ENCODE measurements at places on chromosomes 13 and 19.
A peak's percentile ranks its signal among the peaks of the same experiment; 100 is the strongest.

DNA sequence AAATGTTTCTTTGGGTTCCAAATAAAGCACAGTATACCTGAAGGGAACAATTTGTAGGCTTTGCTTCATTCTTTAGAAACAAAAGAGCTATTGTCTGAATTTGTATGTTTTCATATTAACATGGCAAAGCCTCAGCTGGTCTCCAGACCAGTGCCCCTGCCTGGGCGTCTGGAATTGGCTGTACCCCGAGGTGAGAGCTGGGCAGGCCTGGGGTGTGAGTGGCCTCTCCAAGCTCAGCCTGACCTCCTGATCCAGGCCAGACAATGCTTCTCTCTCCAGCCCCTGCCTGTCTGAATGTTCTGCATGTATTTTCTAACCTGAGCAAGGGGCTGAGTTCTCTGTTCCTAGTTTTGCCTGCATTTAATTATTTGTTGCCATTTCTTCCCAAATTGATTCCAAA is 66.3 kb upstream of the MCF2L start:
- DNase-seq, result no peak

DNA sequence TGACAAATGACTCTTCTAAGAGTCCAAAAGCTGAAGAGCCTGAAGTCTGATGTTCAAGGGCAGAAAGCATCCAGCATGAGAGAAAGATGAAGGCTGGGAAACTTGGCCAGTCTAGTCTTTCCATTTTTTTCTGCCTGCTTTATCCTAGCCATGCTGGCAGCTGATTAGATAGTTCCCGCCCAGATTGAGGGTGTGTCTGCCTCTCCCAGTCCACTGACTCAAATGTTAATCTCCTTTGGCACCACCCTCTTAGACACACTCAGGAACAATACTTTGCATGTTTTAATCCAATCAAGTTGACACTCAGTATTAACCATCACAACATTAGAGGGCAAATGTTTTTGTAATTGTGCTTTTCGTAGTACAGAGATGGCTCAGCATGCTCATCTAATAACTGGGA is 267.5 kb upstream of the KLHL1 start:
- no peak for DNase-seq

DNA sequence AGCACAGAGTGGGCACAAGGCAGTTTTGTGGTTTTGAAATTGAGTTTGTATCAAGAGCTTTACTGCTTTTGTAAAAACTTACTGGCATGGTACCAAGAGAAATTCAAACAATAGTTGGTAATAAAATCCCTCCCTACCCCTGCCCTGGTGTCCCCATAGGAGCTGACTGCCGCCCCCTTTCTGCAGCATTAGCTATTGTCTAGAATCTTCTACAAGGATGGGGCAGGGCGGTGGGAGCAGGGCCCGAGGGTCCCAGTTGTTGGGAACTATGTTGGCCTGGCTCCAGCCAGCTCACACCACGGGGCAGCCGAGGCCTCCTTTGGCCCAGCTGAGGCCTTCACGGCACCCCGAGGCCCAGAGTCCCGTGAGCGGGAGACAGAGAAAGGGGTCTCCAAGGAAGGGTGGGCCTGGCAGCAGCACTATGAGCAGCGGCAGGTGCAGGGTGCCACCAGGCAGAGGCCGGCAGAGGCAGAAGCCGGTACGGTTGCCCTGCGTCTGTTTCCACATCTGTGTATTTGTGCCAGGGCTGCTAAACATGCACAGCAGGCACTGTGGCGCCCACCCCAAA is 57.9 kb downstream of the KDM4B start:
- DNase-seq, result no peak

DNA sequence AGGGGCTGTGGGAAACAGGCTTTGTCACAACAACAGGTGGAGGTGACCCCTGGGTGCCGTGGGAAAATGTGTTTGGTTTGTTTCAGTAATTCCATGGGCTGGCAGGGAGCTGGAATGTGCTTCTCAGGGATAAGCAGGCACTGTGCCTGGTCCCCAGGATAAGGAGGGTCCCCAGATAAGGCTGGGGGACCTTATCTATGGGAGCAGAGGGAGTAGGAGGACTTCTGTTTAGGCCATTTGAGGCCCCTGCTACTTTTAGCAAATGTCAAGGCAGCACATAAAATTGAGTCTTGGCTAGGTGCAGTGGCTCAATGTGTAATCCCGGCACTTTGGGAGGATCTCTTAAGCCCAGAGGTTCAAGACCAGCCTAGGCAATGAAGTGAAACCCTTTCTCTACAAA is 59.5 kb downstream of the KCNC3 start:
- DNase-seq, result no peak

GRCh38 chr13:39970177-39970846 is 314.9 kb downstream of the COG6 start:
- DNase-seq, result peak; percentile 15

DNA sequence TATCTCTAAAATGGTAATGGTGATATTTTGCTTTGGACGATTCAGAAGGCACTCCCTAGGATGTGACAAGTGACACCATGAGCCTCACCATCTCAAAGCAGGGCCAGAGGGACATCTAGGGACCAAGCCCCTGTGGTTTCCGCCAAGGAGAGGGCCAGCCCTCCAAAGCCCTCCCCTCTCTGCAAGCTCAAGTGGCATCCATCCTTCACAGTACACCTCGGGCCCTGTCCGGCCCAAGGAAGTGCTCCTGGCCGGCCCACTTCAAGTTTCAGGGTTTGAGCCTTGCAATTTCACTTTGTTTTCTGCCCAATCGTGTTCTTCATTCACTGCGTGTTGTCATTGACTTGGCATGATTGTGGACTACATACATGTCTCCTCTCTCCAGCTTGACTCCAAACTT is 82.5 kb downstream of the TSHZ3 start:
- no peak for DNase-seq

GRCh38 chr19:18662972-18663732 is 20.3 kb upstream of the CRTC1 start:
- no peak for DNase-seq

- DNase-seq, result no peak
Observed at GRCh38 chr13:51419001-51419636, 33.7 kb downstream of the INTS6 start.

DNA sequence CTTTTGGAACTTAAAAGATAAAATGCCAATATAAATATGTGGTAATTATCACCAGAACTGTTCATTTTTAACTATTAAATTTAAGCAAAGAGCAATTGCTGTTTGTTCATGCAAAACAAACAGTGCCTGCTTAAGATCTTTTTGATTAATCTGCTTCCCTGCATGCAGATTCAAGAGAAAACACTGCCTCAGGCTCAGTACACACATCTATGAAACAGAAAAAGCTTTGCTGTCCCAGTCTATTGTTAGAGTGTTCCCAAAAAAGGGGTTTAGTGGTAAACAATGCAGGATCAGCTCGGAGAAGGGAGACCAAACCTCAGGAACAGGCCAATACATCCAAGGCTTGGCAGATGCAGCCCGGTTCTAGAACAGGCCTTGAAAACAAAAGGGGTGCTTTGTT is 49.3 kb upstream of the TDRD3 start:
- DNase-seq, result no peak

GRCh38 chr13:92196591-92197256 is 798.3 kb downstream of the GPC5 start:
- DNase-seq, result no peak

GRCh38 chr19:9906475-9907087 is 29.7 kb downstream of the OLFM2 start:
- no peak for DNase-seq

GRCh38 chr13:57823704-57824103 is 192.2 kb downstream of the PCDH17 start:
- DNase-seq, result no peak

DNA sequence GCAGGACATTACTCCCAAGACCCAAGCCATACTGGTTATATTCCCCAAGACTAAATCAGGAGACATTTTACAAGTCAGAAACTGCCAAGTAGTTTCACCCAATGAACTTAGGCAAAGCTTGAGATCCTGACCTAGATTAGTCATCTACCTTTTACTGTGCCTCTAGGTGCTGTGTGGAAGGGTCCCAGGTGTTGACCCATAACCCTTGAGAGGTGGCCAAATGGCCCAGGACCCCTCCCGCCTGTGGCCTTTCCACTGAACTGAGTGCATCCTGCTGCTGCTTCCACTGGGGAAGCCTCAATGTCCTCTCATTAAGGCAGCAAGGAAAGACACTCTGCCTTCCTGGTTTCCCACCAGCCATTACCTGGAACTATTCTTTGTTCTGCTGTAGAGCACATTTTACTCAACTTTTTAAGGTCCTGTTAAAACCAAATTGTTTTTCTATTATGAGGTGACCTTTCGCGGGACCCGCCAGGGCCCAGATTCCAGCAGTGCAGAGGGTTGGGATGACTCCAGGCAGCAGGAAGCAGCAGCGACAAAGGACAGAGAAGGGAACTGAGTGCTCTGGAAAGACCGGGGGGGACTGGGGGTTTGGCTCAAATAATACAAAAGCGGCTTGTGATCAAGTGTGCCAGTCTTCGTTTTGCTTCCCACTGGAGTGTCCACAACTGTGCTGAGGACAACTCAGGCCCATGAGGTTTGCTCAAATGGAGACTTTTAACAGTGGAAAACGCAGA is 27.1 kb downstream of the ANKRD10 start:
- DNase-seq, result no peak

- no peak for DNase-seq
Observed at GRCh38 chr13:73938372-73939070, 195.7 kb downstream of the KLF12 start.
